ENCODE measurements at places on chromosomes 3 and 15. TPM values are rescaled to one million over a fixed set of nuclear protein-coding genes. Genes with fewer than 3 reads are reported as not detected.
A peak's percentile ranks its signal among the peaks of the same experiment; 100 is the strongest.

SLC27A2 gene
- 1.3 TPM for total RNA-seq

- no peak for DNase-seq
Measured at GRCh38 chr3:105987809-105988208, 119.0 kb upstream of the CBLB start.

DNA sequence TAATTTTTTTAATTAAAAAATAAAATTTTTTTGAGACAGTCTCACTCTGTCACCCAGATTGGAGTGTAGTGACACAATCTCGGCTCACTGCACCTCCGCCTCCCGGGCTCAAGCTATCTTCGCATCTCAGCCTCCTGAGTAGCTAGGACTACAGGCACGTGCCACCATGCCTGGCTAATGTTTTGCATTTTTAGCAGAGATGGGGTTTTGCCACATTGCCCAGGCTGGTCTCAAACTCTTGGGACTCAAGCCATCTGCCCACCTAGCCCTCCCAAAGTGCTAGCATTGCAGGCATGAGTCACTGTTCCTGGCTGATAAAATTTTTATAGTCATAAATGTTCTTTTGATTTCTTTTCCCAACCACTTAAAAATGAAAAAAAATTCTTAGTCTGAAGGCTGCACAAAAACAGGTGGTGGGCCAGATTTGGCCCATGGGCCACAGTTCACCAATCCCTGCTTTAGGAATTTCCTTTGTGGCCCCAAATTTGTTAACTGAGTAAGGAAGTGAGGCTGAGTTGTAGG, 9.2 kb downstream of the UBA5 start:
- DNase-seq, result no peak

- peak; percentile 16 for DNase-seq
Measured at GRCh38 chr3:134462331-134462941, 23.3 kb downstream of the ANAPC13 start.

GOLGA8S gene
- under 0.01 TPM for total RNA-seq

- DNase-seq, result no peak
Measured at GRCh38 chr3:124966521-124967445, 32.2 kb upstream of the MUC13 start.

COL6A5 gene
- total RNA-seq, result not detected

ITPKA gene
- 3.1 TPM for total RNA-seq

IFT122 gene
- total RNA-seq, result 5.9 TPM

- DNase-seq, result peak; percentile 91
Measured at GRCh38 chr3:177977381-177978158, 558.7 kb upstream of the KCNMB2 start.

P2RY12 gene
- total RNA-seq, result not detected

DNA sequence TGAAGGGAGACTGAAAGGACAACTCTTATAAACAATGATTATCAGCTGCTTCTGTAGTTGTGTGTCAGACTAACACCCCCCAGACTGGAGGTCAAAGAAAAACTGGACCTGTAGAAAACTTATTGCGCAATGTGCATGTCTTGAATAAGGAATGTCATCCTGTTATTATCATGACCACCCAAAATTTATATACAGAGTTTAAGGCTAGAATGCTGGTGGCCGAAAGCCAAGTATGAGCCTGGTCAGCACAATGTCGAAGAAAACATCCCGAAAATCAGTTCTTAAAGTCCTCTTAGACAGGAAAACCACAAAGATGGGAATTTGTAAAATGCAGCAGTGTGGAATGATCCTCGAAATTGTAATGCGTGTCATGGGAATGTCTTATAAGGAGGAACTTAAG, 29.3 kb downstream of the RFTN1 start:
- DNase-seq, result no peak

GRCh38 chr15:64877435-64877834, 34.3 kb upstream of the ANKDD1A start:
- no peak for DNase-seq

GRCh38 chr3:194189243-194189791, 53.4 kb downstream of the HES1 start:
- DNase-seq, result no peak

ISLR gene
- total RNA-seq, result 0.53 TPM

DNA sequence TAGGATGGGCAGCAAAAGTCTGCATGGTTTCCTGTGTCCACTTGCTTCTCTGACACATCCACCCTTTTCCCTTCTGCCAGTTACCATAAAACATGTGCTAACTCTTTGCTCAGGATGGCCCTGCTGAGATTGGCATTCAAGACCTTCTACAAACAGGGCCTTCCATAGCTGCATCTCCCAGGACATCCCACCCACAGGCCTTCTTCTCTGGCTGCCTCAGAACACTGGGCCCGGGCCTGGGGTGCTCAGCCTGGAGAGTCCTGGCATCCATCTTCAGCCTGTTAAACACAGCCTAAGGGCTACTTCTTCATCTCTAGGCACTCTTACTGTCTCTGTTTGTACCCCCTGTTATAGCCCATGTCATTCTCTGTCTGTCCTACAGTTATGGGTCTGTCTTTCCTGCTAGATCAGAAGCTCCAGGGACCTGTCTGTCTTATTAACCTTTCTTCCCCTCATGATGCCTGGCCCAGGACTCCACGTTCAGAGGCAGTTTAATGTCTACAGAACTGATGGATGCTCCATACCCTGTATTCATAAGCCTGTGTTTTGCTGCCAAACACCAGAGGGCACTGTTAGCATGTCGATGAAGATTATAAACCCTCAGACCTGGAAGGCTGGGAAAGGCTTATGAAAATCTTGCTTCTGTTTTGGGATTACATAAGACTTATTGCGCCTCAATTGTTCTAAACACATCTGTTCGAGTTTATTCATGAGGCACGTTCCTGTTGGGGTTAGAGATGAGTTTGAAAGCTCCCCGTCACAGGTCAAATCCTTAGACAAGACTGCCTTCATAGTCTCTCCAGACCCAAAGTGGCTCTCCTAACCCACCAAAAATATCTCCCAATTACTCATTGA, 16.5 kb downstream of the SEMA3G start:
- DNase-seq, result peak; percentile 71

CCDC13 gene
- 1.6 TPM for total RNA-seq

DNA sequence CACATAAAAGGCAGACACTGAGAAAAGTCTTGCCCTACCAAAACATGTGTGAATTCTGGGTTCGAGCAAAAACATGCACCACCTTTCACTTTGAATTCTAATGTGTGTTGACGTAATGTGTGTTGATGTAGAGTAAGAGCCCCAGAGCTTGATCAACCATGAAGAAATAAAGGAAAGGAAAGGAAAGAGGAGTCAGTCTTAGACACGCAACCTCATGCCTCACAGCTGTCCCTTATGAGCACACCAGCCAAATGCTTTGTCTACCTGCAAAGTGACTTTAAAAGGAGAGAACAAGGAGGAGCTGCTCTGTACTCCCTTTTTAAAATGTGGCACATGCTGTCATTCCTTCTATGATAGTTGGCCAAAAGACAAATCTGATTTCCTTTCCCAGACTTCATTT, 80.8 kb downstream of the RFTN1 start:
- no peak for DNase-seq

TRPM7 gene
- 59.2 TPM for total RNA-seq

AMT gene
- 2.2 TPM for total RNA-seq

DNA sequence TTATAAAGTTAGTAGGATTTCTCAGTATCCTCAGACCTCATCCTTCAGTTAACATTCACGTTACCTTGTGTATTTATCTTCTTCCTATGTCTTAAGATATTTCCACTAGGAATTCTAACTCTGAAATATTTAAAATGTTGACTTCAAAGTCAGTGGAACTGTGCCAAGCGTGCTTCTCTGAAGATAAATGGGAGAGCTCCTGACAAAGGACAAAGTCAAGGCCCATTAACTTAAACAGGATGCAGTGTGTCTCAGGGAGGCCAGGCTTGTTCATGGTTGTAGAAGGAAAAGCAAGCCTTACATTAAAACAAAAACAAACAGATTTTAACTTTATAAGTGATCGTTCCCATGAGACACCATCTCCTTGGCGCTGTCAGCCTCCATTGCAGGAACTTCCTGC, 41.5 kb downstream of the ABHD17C start:
- DNase-seq, result no peak

- peak; percentile 31 for DNase-seq
Measured at GRCh38 chr15:35308802-35309201, 223.7 kb upstream of the NANOGP8 start.

GRCh38 chr3:53181024-53181371, 20.0 kb downstream of the PRKCD start:
- no peak for DNase-seq

FYCO1 gene
- total RNA-seq, result 7.9 TPM

DNA sequence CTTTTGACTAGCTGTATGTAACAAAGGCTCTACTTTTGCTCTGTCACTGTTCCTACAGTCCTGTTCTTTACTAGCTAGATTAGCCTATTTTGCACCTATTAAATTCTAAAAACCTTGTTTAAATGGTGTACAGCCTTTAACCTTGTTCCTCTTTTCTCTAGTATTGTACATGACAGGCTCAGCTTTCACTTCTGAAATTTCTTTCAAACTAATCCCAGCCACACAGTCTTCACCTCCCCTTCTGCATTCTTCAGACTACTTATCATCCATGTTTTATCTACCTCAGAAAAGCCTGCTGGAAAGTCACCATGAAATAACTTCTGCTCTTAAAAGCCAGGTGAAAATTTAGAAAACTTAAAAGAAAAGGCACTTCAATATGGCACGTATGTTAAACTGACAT, 122.4 kb downstream of the NECTIN3 start:
- no peak for DNase-seq

SLC2A2 gene
- total RNA-seq, result not detected

CD200 gene
- 0.13 TPM for total RNA-seq

DNA sequence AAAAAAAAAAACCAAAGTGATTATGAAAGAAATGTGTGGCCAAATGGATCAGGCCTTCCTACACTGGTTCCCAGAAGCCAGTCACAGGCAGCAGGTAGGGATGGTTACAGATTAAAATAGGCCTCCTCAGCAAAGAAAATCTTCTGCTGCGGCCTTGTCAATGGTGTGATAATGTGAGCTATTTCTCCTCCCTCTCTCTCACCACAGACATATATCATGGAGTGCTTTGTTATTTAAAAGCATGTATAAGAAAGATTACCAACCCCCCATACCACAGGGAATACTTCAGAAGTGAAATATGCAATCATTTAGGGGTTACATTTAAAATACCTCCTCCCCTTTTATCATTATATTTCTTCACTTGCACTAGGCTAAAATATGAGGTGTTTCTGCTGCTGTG, 32.2 kb upstream of the LRTM1 start:
- no peak for DNase-seq

IFT57 gene
- total RNA-seq, result 35.1 TPM

CCDC54 gene
- not detected for total RNA-seq

GRCh38 chr3:12871404-12871983, 30.1 kb upstream of the RPL32 start:
- DNase-seq, result no peak

DNA sequence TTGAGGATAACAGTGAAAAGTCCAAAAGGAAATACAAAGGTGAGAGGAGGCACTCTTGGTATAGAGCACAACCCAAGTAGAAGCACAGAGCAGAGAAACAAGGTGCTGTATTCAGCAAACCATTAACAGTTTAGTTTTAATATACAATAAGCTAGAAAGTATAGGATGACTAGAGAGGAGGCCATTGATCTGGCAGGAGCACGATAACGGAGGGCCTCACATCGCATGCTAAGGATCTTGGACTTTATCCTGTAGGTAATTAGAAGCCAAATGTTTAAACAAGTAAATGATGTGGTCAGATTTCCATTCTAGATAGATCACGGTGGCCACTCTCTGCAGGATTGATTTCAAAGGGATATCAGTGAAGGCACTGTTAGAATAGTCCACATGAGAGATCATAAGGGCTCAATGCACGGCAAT, 935.0 kb downstream of the ROBO1 start:
- DNase-seq, result no peak

GRCh38 chr3:117393119-117393518, 683.5 kb downstream of the TUSC7 start:
- no peak for DNase-seq

DNA sequence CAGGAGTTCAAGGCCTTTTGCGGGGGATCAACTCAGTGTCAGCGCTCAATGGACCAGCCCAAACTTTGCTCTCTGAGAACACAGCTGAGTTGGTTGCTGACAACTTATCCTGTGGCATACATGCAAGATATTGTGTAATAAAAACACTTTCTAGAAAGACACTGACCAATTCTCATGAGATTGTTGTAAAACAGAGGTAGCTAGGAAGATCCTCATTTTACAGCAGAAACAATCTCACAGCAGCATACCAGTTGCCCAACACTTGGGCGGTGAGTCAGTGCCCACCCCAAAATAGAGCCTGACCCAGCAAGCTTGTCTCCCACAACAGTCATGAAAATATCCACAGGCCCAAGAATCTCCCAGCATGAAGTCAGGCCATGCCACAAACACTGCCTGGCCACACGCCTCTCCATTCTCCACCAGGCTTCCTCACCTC, 18.2 kb downstream of the KLHL6 start:
- DNase-seq, result peak; percentile 63

- DNase-seq, result peak; percentile 18
Measured at GRCh38 chr3:69999140-70000027, at the start of gene SAMMSON. Gene SAMMSON, plus strand, starts transcription at chr3:69999733.

GRCh38 chr3:166064476-166064875, 227.3 kb upstream of the BCHE start:
- DNase-seq, result no peak

LRRIQ4 gene
- not detected for total RNA-seq

ITGA11 gene
- 0.53 TPM for total RNA-seq

DNA sequence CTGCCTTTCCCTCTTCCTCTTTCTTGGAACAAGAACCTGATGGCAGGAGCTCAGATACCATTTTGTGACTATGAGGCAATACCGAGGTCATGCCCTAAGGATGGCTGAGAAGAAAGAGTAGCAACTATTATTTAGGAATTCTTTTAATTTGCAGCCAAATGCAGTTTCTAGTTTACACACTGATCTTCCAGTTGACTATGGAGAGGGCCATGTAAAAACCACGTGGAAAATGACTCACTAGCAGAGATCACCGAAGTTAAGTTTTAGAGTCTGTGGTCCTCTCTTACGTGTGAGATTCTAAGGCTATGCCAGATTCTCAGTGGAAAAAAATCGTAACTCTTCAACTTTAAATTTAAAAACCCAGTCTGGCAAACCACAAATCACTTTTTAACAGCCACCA, 7.8 kb downstream of the BNC1 start:
- DNase-seq, result no peak

- DNase-seq, result peak; percentile 98
Measured at GRCh38 chr15:98560338-98560737, 88.0 kb upstream of the IGF1R start.

- DNase-seq, result peak; percentile 95
Measured at GRCh38 chr3:80232760-80233159, 465.0 kb upstream of the ROBO1 start.

BCL2A1 gene
- total RNA-seq, result 0.38 TPM

DNA sequence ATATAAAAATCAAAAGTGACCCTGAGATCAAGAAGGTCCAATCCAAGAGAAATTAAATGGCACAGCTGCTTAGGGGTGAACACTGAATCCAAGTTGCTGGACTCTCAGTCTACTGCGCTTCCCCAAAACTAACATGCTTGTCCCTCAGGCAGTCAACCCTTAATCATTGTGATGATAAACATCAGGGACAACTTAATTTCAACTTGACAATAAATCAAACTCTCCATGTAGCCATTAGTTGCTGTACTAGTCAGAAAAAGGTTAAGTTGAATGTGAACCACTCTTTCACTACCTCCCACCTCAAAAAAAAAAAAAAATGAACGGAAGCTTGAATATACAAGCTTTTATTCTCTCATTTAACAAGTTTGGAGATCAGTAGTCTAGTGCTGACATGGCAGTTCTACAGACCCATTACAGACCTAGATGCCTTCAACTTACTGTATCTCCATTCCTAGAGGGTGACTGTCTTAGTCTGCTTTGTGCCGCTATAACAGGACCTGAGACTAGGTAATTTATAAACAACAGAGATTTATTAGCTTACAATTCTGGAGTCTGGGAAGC, 185.7 kb downstream of the FHIT start:
- DNase-seq, result no peak

Measured in bronchial epithelial cell (primary cell).